ENCODE measurements at places on chromosomes 7 and 10.
A peak's percentile ranks its signal among the peaks of the same experiment; 100 is the strongest.

DNA sequence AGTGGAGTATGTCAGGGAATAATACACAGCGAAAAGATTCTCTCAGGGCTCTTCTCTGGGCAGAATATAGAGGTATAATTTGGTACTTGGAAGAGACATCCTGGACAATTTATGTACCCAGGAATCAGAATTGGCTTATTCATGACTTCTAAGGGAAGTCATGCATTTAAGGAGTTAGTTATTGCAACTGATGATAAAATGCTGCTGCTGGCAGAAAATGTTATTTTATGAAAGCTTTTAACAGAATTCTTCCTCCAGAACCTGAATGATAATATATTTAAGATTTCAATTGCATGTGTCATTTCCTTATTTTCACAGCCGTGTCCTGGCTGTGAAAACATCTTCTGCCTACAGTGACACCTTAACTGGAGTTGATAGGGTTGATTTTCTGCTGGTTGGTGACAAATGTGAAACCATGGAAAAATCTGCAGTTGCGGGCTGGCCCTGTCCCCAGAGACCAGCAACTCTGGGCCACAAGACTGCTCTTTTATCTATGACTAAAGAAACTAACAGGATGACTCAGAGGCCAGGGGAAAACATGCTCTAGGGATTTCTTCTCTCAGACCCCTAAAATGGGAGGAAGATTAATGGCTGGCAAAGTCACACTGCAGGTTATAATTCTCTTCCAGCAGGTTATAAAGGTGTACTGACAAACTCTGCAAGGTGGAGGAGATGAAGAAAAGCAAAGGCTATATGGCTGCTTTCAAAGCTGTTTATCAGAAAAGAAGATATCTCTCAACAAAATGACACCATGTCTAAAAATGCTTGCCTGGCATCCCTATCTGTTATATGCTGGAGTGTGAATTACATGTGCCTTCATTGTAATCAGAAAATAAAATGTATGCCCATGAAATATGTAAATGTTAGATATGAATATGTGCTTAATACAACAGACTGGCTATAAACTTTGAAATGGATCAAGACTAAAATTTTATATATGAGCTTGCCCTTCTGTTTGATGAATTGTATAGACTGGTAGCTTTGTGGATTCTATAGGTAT, 12.1 kb upstream of the TRUB1 start:
- DNase-seq = no peak

GRCh38 chr10:34687434-34688210, 127.5 kb downstream of the PARD3 start:
- DNase-seq = no peak

DNA sequence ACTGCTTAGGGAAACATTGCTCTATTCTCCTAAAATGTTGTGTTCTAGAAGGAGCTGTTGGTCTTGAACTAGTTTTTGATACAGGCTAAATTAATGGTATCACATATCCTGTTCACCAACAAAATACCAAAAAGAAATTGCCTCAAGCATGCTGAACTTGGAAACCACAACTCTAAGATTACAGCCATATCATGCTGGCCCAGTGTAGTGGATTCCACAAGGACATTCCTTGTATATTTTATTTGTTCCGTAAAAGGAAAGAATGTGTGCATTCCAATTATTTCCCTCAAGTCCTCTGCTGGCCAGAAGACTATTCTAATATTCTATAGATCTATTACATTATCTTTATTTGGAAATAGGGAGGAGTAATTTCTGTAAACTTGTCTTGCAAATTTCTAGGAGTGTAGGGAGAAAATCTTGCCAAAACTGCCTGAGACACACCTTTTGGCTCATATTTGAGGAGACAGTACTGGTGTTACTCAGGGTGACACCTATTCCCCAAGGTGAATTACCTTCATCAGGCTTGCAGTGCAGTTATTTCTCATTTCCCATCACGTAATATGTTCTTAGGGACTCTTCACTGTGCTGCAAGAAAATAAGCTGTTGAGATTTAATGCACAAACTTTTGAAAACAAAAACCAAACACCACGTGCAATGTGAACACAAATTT, 1.9 kb upstream of the NEBL start:
- no peak for DNase-seq

DNA sequence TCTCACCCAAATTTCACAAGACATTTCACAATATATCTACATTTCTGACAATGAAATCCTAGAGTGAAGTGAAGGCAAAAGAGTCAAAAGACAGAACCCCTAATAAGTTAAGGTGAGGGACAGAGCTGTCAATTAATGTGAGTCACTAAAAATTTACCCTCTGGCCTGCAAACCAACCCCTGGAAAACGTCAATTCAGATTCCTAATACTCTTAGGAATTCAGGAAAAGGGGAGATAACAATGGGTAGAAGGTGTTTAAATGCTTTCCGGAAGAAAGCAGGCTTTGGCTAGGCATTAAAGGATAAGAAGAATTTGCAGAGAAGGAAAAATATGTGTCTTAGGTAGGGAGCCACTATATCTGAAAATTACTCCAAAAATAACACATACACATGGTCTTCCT, 299.6 kb downstream of the INHBA start:
- DNase-seq = no peak

- DNase-seq = peak; percentile 11
These were observed 84.0 kb downstream of the GSAP start for GRCh38 chr7:77331938-77332695.

- DNase-seq = no peak
These were observed 229.2 kb downstream of the CELF2 start for GRCh38 chr10:11246752-11247467.

Data from GOT3 (cell line).